ENCODE measurements at places on chromosomes 2 and 18.
A peak's percentile ranks its signal among the peaks of the same experiment; 100 is the strongest.

- DNase-seq = no peak
Observed at GRCh38 chr2:101446869-101447268, 28.0 kb downstream of the RFX8 start.

GRCh38 chr2:112529757-112530156 lies 12.5 kb upstream of the POLR1B start:
- DNase-seq = no peak

DNA sequence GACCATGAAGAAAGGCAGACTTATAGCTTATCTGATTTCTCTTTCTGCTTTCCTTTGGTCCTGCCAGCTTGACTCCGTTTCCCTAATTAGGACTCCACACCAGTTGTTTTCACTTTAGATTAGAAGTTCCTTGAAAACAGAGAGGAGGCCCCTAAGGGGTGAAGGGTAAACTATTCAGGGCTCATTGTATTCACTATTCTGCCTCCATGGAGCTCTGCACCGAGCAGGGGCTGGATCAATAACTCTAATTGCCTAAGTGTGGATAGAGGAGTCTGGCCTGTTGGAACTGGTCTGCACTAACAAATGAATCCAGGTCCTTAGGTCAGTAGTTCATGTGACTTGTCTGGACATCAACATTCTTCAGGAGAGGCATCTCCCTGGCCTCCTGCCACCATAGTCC lies 36.1 kb upstream of the SKA1 start:
- no peak for DNase-seq

DNA sequence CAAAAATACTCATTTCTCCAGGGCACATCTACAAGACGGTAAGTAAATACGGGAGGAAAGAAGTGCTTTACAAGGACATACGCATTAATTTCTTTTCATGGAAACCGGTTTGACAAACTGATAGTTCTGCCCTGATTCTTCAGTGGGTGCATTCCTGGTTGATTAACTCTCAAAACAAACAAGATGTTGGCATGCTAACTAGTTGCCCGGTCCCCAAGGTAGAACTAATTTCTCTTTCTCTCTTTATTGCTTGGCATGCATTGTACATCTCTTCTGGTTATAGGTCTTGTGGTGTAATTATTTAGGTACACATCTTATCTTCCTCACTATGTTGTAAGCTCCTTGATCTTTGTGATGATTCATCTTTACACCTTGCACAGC lies 46.9 kb upstream of the SPATS2L start:
- peak; percentile 70 for DNase-seq

DNA sequence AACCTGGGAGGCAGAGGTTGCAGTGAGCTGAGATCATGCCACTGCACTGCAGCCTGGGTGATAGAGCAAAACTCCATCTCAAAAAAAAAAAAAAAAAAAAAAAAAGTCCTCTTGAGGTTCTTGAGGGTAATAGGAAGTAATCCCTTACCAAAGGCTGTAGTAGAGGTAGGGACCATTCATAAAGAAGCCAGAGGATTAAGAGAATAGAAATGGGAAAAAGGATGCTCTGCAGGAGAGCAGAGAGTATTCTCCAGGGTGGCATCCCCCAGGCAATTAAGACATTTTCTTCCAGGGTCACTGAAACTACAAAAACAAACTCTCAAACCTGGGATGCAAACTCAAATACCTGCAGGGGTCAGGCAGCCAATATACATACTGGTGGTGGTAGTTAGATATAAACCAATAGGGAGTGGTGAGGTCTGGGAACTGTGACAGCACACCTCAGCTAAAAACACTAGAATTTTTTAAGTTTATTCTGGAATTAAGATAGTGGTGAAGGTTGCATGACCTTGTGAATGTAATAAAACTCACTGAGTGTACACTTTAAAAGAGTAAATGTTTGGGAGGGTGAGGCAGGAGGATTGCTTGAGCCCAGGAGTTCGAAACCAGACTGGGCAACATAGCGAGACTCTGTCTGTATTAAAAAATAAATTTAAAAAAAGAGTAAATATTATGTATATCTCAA lies 24.7 kb downstream of the RAPH1 start:
- peak; percentile 56 for DNase-seq

DNA sequence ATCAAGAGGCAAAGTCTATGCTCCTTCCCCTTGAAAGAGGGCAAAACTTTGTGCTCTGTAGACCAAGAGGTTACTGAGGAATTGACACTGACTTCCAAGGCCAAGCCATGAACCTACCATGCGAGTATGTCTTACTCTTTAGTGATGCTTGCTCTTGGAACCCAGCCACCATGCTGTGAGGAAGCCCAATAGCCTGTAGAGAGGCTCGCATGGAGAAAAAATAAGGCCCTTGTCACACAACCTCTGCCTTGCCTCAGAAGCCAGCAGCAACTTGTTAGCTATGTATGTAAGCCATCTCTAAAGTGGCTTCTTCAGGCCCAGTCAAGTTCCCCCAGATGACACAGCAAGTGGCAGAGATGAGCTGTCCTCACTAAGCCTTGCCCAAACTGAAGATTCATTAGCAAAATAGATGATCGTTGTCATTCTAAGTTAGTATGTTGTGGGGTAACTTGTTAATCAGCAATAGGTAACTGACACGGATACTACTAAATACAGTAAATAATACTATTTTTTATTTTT lies 66.1 kb upstream of the RGPD5 start:
- DNase-seq = no peak

- no peak for DNase-seq
Observed at GRCh38 chr18:70116949-70117348, 88.5 kb downstream of the RTTN start.

DNA sequence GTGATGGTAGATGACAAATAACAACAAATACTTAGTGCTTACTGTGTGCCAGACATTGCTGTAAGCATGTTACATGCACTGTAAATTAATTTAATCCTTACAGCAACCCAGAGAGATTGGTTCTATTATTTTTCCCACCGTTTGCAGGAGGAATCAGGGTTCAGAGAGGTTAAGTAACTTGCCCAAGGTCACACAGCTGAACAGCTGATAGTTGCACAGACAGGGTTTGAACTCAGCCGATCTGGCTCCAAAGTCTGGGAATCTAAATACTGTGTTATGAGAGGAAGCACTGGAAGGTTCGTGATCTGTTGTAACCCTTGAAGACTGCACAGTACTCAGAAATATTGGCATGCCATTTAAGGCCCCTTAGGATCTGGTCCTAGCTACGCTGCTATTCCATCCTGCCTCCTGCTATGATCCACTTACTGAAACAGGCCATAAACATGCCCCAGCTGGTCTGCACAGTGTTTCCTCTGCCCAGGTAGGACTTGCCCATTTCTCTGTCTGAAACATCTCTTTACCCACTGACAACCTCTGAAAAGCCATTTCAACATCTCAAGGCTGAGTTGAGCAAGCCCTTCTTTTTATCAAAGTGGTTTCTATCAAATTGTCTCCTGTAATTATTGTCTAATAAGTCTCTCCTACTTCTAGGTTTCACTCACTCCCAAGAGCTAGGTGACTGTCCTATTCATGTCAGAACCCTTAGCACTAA lies 40.4 kb upstream of the MRPL33 start:
- no peak for DNase-seq

DNA sequence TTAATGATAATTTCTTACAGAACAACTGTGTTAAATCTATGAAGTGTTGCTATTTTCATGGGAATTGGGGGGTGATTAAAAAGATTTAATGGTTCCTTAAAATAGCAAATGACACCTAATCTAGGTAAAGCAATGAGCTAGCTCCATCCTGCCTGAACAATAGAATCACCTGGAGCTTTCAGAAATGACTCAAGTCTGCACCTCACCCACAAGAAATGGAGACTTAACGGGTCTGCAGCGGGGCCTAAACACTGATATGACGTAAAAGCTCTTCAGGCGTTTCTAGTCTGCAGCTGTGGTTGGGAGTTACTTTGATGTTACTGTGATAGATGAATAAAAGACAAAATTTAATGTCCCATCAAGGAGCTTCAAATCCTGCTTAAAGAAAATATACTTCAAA lies 328.2 kb downstream of the RND3 start:
- DNase-seq = no peak

DNA sequence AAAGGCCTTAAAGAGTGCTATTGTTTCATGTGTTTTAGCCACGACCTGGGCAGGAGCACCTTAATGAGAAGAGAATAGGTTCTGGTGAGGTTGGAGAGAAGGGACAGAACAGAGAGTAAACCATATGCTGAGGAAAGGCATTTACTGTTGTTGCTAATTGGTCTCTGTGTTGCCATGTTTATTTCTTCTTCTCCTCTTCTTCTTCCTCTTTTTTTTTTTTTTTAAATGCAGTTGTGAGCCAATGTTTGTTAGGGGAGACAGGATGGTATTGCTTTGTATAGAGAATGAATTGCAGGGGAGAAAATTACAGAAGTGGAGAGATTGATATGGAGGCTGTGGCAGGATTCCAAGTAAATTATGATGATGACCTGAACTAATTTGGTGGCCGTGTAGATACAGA lies 2.6 kb downstream of the SCN9A start:
- no peak for DNase-seq

DNA sequence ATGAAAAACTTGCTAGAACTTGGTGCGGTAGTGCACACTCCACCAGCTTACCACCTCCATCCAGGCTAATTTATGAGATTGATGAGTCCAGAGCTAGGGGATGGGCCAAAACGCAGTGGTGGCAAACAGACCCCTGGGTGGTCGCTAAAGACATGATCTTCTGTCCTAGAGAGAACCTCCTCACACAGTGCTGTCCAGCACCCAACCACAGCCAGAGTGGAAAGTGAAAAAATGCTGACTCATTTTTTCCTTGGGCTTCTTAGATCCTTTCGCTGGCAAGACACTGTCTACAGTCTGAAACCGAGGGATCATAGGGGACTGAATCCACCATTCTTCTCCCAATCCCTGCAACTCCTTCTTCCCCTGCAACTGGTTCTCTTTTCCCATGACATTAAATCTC lies 4.1 kb downstream of the ANTXR1 start:
- DNase-seq = no peak

DNA sequence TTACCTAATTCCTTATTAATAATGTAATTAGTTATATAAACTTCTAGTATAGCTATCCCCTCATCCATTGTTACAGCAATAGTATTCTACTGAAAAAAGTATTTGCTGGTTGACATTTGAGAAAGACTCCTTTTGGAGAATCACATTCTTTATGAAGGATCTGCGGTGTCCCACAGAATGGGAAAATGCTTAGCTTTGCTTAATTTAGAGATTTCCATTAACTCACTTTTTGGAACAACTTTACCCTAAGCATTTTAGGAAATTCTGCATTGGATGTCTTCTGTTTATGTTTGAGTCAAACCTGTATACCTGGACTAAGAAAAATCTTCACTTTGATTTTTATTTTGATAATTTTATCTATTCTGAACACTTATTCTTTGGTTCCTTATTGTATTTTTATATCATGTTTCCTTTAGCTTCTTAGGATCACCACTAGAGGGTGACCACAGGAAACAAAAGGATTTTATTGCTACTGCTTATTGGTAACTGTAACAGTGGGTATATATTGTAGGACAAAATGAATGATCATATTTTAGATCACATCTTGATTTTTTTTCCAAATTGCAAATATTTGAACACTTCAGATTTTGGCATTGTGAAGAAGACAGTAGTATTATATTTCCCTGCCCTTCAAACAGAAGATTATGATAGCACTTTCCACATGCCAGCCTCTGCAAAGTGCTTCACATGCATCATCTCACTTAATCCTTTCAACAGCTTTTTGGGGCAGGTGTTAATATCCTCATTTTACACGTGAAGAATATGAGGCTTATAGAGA lies 79.6 kb downstream of the MIB1 start:
- peak; percentile 11 for DNase-seq

DNA sequence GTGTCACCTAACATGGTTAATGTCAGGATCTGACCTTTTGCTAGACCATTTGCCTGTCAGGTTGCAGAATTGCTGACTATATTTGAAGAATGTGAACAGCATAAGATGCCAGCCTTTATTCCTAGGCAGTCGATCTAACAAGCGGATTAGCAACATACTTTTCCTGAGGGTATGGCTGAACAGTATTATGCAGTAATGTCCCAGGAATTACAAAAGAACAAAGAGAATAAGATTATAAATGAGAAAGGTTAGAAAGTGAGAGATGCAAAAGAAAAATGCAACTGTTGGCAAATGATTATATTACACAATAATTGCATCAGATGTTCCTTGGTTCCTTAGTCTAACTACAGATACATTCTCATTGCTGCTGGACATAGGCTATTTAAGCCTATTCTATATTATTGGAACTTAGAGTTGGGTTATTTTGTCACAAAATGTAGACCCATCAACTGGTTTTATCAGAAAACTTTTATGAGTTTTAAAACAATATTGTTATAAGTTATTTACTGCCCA lies 647.1 kb upstream of the CRIM1 start:
- no peak for DNase-seq

- DNase-seq = no peak
Observed at GRCh38 chr2:196409376-196409775, 230.1 kb upstream of the CCDC150 start.

- no peak for DNase-seq
Observed at GRCh38 chr2:231357931-231358330, 37.6 kb upstream of the B3GNT7 start.

GRCh38 chr2:27135478-27135955 lies 1.1 kb upstream of the PREB start:
- no peak for DNase-seq

- DNase-seq = no peak
Observed at GRCh38 chr2:11784280-11784679, 37.8 kb downstream of the LPIN1 start.

- no peak for DNase-seq
Observed at GRCh38 chr2:205778356-205778755, 96.1 kb downstream of the NRP2 start.

DNA sequence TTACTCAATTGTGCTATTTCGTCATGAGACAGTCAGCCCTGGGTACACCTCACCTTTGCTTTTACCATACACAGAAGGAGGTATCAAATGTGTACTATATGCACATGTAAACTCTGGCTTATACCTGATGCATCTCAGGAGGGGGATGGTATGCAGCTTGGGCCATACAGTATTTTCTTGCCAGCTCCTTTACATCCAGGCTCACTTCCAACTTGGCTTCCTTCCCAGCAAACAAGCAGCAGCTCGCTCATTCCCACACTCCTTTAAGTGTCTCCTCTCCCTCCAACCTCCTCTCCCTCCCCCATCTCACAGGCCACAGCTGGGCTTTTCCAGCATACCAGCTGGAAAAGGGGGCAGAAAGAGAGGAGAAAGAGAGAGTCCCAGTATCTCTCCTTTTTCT lies 9.6 kb downstream of the MARCHF4 start:
- no peak for DNase-seq

DNA sequence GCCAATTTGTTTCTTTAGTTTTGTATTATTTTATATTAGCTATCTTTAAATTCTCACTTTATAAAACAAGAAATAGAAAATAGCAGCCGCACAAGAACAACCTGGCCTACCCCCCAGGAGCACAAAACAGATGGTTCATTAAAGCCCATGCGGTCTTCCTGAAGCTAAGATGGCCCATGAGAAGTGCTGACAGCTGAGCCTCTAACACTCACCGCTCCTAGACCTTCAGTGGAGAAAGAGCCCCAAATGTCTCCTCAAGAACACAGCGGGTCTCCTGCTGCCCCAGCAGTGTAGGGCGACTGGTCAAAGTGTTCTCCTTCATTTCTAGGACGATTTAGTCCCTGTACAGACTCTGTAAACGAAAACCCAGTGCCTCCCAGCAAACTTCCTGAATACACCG lies 45.1 kb downstream of the LPIN2 start:
- no peak for DNase-seq

- peak; percentile 77 for DNase-seq
Observed at GRCh38 chr2:85409845-85410583, at the start of gene CAPG. TSS of gene CAPG (minus strand) at chr2:85410366. CDS start at chr2:85402145, 8,221 bp downstream.

Data from large intestine (tissue), 12 donors.